ENCODE measurements at places on chromosomes 5 and 9. TPM values are rescaled to one million over a fixed set of nuclear protein-coding genes. Genes with fewer than 3 reads are reported as not detected.

GRCh38 chr5:160702311-160702803 is 149.7 kb downstream of the ATP10B start:
- no peak for DNase-seq

DNA sequence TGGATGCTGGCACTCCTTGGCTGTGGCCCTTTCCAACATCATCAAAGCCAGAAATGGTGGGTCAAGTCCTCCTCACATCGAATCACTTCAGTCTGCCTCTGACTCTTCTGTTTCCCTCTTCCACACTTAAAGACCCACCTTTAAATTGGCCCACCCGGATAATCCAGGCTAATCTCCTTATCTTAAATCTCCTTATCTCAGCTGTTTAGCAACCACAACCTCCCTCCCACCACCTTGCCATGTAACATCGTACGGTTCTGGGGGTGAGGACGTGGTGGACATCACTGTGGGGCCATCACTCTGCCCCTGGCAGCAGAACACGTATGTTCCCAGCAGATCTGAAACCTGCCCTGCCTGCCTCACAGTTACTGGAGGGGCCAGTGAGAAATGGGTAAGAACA is 11.5 kb downstream of the IGFBPL1 start:
- DNase-seq = no peak

GRCh38 chr9:8337834-8338766 is 538.5 kb upstream of the DMAC1 start:
- DNase-seq = no peak

- no peak for DNase-seq
Measured at GRCh38 chr5:138502521-138502920, 37.2 kb downstream of the EGR1 start.

DNA sequence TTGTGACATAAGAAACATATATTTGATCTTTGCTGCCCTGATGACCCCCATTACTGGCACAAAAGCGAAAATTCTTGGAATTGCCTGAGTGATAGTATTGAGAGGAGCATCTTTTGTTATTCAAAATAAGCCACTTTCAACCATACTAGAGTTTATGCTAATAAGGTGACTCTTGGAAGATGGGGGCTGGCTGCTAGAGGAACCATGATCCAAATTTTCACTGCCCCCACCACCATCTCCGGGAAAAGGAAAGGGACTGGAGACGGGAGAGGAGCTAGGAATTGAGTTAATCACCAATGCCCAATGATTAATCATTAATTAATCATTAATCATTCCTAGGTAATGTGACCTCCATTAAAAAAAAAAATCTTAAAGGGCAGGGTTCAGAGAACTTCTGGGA is 25.6 kb downstream of the FBXW11 start:
- no peak for DNase-seq

GRCh38 chr5:114360816-114361723 is 800 bp upstream of the KCNN2 start:
- peak; percentile 76 for DNase-seq

GRCh38 chr9:120187758-120188157 is 392.2 kb downstream of the CDK5RAP2 start:
- peak; percentile 66 for DNase-seq

GRCh38 chr5:59755476-59755875 is 138.1 kb downstream of the PDE4D start:
- no peak for DNase-seq

- DNase-seq = no peak
Measured at GRCh38 chr5:143236682-143237081, 166.8 kb downstream of the NR3C1 start.

- DNase-seq = no peak
Measured at GRCh38 chr9:129701549-129701948, 36.1 kb downstream of the PRRX2 start.

- DNase-seq = no peak
Measured at GRCh38 chr9:33227741-33228140, 12.2 kb upstream of the SPINK4 start.

DNA sequence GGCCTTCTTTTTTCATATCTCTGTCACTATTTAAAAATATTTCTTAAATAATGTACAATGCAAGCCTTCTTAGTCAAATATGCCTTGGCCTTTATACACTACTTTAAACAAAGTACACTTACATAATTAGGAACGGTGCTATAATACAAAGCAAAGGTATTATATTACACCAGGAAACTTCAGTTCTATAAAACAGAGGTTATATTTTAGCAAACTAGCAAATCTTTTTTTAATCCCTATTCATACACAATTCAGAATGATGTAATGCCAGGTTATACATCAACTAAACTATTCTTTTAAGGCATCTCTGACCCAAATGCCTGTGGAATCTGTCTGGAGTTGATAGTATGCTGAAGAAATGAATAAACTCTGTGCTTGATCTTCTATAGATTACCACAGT is 10.7 kb upstream of the LURAP1L start:
- no peak for DNase-seq

LHX6 gene
- 2.4 TPM for total RNA-seq

PLAC8L1 gene
- not detected for total RNA-seq

LCN2 gene
- total RNA-seq = not detected
